ENCODE measurements at places on chromosomes 12 and 14.
A peak's percentile ranks its signal among the peaks of the same experiment; 100 is the strongest.

- DNase-seq: no peak
Measured at GRCh38 chr12:59626382-59626781, 30.6 kb downstream of the SLC16A7 start.

DNA sequence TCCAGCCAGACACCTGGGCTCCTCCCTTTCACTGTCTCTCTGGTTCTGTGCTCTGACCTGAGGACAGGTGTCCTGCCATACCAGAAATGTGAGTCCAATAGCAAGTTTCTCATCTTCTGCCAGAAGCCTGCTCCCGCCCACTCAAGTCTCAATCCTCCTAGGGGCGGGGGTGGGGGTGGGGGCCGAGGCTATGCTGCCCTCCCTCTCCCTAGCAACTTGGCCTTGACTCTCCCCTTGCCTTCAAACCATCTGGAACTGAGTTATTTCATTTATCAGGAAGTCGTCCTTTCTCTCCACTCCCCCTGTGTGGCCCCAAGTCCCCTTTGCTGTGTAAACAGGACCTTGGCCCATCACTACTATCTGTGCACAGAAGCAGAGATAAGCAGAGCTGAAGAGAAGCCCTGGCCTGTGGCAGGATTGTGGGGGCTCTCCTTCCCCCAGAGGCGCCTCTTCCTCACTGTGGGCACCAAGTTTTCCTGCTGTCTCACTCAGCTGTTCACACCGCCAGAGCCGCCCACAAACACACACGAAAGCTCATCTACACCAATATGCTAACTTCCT, 117.1 kb downstream of the DPF3 start:
- no peak for DNase-seq

- DNase-seq: no peak
Measured at GRCh38 chr12:5433845-5434646, 2.1 kb downstream of the NTF3 start.

DNA sequence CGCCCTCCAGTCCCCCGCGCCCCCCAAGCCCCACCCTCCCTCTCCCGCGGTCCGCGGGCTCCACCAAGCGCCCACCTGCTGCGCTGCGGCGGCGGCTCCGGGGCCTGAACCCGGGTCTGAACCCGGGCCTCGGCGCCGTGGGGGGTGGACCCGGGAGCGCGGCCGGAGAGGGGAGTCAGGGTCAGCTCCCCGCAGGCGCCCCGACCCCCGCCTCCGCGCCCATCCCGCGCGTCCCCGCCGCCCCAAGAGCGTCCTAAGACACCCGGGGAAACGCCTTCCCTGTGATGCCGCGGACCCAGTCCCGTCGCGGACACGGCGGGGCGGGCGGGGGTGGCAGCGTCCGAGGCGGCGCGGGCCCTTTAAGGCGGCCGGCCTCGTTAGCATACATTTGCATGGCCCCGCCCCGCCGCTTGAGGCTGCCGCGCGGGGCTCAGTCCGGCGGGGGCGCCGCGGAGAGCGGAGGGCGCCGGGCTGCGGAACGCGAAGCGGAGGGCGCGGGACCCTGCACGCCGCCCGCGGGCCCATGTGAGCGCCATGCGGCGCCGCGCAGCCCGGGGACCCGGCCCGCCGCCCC, at the start of gene MMP17:
TSS of gene MMP17 (plus strand) at position 433 of the 574 bp plus-strand sequence. CDS start at position 535, 102 bp downstream.
- DNase-seq: no peak

DNA sequence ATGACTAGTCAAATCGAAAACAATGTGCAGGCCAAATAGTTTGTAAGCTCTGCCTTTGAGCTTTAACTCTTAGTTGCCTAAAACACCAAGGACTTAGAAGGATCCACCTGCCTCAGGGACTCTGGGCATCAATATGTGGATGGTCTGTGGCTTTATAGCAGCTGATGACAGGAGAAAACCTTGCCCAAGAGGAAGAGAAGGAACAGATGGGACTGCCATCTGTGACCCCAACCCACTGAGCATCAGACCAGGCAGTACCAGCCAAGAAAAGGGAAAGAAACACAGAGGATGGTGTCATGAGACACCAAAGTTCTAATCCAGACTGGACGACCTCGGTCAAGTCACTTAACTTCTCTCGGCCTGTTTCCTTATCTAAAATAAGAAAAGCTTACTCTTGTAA, 12.7 kb downstream of the TGFB3 start:
- DNase-seq: no peak

GRCh38 chr12:68451261-68452077, 119.3 kb upstream of the MDM1 start:
- no peak for DNase-seq

DNA sequence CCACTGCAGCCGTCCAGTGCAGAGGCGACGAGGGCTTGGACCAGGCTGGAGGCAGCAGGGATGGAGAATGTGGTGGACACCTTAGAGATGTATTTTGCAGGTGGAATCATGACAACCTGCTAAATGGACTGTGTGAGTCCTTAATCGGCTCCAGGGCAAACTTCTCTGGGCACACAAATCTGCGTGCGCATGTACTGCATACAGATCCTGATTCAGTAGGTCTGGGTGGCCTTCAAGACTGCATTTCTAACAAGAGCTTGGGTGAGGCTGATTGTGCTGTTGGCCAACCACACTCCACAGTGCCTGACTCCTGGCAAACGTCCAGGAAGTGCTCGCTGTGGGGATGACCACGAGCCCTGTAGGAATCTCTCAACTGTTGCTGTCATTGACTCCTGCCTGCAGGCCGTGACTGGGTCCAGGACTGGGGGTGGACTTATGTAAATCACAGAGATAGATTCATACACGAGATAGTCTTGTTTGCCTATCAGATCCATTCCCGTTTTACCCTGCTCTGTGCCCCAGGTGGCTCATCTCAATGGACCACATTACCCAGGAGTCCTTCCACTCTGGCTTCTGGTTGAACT, 27.2 kb downstream of the JDP2 start:
- no peak for DNase-seq

DNA sequence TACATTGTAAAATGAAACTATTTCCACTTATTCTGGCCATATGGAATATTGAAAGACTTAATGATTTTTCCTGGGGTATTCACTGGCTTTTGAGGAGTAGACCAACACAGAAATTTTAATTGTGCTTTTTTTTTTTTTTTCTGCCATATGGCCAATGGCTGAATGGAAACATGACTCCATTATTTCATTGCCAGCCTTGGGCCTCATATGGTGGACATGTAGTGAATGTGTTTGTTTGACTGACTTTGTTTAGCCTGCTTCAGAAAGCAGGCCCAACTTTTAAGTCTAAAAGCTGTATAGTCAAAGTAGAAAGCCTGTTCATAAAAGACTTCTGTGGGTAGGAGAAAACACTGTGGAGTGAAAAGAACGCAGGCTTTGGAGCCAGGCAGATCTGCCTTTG, 2.4 kb downstream of the GNG2 start:
- no peak for DNase-seq

DNA sequence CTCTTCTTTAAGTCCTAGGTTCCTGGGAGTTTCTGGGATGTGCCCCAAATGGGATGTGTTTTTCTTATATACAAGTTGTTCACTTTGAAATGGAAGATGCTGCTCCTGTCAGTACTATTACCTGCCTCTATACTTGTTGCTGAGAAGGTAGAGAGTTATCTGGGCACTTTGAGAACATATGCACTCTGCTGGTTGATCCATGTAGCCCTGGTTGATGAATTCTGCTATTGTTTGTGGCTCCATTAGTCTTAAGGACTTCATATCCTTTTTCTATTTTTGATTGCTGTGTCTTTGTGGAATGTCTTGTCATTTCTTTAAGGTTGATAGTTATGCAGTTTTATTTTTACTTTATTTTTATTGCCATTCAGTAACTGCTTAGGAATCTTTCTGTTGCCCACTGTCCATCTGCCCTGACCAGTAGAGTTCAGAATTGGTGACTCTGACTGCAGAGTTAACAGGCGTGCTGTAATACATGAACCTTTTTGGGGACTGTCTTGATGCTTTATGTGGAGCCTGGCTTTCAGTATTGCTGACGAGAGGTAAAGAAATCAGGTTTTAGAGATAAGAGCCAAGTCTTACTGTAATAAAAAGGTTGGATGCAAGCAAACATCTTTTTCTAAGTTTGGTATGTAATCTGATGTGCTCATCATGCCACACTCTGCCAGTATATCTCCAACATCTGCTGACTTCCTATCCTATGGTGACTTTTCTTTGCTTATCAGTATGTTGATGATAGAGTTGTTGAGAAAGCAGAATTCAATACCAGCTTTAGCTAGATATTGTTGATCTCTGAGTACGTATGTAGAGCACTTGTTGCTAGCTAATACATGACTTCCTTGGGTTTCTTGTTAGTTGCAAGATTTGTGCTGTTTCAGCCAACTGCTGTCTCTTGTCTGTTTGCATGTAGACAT, 1.6 kb downstream of the GMPR2 start:
- DNase-seq: no peak

DNA sequence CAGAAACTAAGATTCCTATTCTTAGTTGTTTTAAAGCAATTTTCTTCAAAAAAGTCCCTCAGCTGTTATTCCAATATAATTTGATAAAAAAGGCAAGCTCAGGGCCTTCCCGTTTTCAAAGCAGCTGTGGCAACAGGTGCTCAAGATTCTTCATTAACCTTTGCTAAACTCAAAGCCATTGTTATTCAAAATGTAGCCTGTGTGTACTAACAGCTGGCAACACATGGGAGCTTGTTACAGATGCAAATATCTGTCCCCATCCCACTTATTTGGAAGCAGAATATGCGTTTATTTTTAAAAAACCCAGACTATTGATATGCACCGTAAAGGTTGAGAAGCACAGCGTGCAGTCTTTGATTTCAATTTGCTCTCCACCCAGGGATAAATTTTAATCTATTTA, 210.4 kb upstream of the SYT10 start:
- no peak for DNase-seq

DNA sequence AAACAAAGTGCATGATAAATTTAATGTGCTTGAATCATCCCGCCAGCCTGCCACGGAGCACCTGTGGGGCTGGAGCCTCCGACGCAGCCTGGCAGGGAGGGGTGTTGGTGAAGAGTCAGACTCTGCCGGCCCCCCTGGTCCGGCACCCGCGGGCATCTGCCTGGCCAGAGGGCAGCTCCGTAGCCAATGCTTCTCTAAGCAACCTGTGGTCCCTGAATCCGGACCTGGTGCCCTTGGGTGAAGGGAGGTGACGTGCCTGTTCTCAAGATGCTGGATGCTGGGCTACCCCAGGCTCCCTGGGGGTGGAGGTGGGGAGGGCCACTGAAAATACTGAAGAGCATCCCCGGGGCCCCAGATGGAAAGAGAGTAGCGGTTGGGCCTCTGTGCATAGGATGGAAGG, 158.6 kb upstream of the C14orf180 start:
- DNase-seq: no peak

DNA sequence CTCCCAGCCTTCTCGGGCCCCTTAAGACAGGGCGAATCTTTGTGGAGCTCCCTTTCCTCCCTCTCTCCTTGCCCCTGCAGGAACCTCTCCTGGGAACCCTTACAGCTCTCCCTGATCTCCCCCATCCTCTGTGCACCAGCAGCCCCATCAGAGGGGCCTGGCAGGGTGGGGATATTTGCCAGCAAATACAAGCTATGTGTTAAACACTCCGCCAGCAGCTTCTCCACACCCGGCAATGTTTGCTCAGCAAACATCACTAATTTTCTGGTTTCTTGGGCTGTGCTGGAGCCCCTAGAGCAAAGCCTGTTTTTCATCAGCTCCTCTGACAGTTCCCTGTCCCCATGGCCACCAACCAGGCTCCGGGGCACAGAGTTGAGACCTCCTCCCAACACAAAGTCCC, 147.5 kb upstream of the LHX5 start:
- no peak for DNase-seq

- DNase-seq: peak; percentile 46
Measured at GRCh38 chr12:89225401-89225800, 126.9 kb downstream of the DUSP6 start.

- DNase-seq: no peak
Measured at GRCh38 chr12:131133015-131133905, 179.6 kb downstream of the ADGRD1 start.

DNA sequence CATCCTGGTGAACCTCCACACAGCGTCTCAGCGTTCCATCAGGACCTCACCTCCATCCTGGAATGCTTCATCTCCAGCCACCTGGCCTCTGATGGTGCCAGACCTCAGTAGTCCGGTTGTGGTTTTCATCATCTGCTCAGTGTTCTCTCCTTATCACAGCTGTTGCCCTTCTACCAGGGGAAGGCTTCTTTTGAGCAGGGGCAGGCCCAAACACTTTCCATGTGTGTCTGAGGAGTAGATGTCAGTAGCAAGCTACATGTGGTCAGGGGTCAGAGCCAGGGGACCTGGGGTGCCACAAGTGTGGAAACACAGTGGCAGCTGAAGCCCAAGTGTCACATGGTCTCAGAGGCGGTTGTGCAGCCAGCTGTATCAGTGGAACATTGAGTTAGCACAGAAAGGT, 30.2 kb upstream of the FGD4 start:
- DNase-seq: no peak

- no peak for DNase-seq
Measured at GRCh38 chr14:67456732-67457131, 31.8 kb downstream of the TMEM229B start.

- no peak for DNase-seq
Measured at GRCh38 chr14:63209160-63209559, 4.9 kb downstream of the RHOJ start.

DNA sequence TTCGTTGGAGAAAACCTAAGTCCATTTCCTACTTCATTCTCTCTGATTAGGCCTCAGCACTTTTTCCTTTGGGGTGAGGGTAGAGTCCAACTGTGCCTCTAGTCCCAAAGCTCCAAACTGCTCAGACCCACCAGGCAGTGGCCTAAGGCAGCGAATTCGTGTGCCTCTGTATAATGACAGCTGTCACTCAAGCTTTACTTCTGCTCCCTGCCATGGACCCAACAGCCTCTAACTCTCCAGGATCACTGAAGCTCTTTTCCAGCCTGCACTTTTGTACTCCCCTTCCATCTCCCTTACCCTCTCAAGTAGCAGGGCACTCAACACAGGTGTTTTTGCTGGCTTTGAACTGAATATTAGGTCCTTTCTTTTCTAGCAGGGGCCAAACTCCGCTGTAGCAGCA, 14.8 kb upstream of the OR6S1 start:
- no peak for DNase-seq

GRCh38 chr14:69573205-69573830, 1.4 kb downstream of the CCDC177 start:
- no peak for DNase-seq

GRCh38 chr12:19970116-19970515, 398.2 kb upstream of the PDE3A start:
- DNase-seq: no peak

GRCh38 chr14:96108061-96108795, 69.1 kb downstream of the C14orf132 start:
- no peak for DNase-seq

DNA sequence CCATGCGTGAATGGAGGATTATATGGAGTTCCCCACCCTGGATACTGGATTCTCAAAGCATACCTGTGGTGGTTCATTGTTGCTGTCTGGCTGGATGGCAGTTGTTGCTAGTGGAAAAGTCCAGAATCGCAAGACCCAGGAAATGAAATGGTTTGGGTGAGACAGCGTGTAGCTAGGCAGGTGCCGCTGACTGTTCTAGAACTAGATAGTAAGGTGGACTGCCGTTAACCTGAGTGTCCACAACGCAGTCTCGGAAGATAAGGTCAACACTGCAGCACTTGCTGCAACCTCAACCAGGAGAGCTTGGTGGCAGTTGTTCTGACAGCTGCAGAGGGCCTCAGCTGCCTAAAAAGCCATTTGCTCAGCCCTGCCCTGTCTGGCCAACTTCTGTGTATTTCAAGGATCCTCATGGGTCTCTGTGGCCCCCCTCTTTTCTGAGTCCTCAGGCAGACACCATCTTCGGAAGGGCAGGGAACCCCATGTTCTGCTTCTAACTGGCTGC, 15.5 kb upstream of the IRF2BPL start:
- no peak for DNase-seq

Data from stimulated activated CD8-positive, alpha-beta memory T cell treated with anti-CD3 and anti-CD28 coated beads, Interleukin-2, amount 100 ng/mL, for 1 hour (primary cell).